ENCODE measurements at places on chromosomes 4 and X. TPM values are rescaled to one million over a fixed set of nuclear protein-coding genes. Genes with fewer than 3 reads are reported as not detected.
A peak's percentile ranks its signal among the peaks of the same experiment; 100 is the strongest.

The JCHAIN gene
- polyA plus RNA-seq: 0.87 TPM

The KLKB1 gene
- polyA plus RNA-seq: 2.0 TPM

The GRIPAP1 gene
- 72.1 TPM for polyA plus RNA-seq

The SPARCL1 gene
- 26.8 TPM for polyA plus RNA-seq

The ADH6 gene
- polyA plus RNA-seq: 34.3 TPM

The ZBTB33 gene
- polyA plus RNA-seq: 27.4 TPM

The NCAPG gene
- polyA plus RNA-seq: 26.3 TPM

The RNF128 gene
- 11.6 TPM for polyA plus RNA-seq

The AADAT gene
- polyA plus RNA-seq: 33.8 TPM

The CENPVL2 gene
- 0.25 TPM for polyA plus RNA-seq

DNA sequence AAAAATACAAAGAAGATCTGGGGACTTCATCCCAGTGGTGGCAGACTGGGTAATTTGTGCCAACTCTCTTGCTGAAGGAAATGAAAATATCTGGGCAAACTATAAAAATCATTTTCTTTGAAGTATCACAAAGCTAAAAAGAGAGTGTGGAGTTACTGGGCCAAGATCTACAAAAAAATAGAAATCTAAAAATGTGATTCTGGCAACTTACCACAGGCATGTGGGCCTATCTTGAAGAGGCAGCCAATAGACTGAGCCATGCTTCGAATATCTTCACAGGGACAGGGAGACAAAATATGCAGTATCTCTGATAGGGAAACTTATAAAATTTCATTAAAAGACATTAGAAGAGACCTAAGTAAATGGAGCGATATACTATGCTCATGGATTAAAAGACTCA is 168.8 kb downstream of the RCHY1 start:
- DNase-seq: no peak

GRCh38 chrX:1452516-1453394 is at the start of gene ASMTL:
TSS of gene ASMTL (minus strand) at chrX:1452909. CDS start at chrX:1452840, 69 bp downstream.
- DNase-seq: peak; percentile 97

DNA sequence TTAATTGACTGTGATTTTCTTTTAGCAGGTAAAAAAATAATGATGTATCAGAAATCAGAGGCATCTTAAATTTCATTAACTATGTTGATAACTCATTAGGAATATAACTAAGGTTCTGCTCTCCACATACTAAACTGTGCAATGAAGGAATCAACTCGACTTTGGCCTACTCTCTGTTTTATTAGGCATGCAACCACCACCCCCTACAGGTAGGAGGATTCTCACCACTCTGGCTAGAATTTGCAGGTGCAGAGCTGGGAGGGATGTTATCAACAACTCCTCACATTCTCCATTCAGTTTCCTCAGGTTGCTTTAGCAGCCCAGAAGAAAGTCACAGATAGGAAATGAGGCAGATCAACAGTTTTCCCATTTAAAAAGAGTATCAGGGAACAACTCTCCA is 160.1 kb downstream of the COX18 start:
- DNase-seq: no peak

- no peak for DNase-seq
These were observed 1.7 kb upstream of the LAS1L start for GRCh38 chrX:65536291-65536690.

DNA sequence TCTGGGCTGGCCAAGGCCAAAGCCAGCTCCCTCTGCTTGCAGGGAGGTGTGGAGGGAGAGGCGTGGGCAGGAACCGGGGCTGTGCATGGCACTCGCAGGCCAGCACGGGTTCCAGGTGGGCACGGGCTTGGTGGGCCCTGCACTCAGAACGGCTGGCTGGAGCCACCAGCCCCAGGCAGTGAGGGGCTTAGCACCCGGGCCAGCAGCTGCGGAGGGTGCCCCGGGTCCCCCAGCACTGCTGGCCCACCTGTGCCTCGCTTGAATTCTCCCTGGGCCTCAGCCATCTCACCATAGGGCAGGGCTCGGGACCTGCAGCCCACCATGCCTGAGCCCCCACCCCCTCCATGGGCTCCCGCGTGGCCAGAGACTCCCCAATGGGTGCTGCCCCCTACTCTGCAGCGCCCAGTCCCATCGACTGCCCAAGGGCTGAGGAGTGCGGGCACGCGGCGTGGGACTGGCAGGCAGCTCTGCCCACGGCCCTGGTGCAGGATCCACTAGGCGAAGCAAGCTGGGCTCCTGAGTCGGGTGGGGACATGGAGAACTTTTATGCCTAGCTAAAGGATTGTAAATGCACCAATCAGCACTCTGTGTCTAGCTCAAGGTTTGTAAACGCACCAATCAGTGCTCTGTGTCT is 193.9 kb downstream of the LARP7 start:
- DNase-seq: no peak

DNA sequence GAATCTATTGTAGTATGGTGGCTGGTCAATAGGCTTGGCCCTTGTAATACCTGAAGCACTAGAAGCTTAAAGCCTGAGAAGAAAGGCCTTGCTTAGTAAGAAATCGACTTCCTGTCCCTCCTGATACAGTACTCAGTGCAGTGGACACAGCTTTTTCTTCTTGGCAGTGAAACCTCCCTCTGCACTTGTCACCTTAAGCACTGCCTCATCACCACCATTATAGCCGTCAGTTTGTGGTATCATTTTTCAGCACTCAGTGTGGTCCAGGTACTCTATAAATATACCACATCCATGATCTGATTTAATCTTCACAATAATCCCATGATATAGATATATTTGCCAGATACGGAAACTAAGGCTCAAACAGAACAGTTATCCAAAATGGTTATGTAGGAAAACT is 75.2 kb downstream of the PALLD start:
- no peak for DNase-seq

DNA sequence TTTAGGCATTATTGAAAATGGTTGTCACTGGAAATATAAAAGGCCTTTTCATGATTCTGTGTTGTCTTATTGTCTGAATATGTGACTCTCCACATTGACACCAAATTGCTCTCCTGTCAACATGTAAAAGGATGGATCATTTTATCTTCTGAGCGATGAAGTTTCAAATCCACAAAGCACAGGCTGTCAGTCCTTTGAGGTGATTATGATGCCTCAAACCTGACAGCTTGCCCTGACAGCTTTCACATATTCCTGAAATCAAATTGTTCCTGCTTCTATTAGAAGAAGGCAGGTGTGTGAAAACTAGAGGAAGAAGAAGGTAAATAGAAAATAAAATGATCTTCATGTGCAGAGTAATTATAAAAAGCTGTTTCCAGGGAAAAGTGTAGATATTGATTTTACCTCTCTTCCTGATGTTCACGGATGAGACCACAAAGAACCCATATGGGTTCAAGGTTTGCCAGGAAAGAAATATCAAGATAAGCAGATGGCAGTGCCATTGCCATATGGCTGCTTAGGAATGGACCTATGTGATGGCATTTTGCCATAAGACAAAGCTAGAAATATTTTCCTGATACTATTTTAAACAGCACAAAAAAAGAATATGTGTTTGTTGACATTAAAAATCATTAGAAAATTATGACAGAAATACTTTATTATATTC is 1006.3 kb upstream of the AGA start:
- DNase-seq: no peak

DNA sequence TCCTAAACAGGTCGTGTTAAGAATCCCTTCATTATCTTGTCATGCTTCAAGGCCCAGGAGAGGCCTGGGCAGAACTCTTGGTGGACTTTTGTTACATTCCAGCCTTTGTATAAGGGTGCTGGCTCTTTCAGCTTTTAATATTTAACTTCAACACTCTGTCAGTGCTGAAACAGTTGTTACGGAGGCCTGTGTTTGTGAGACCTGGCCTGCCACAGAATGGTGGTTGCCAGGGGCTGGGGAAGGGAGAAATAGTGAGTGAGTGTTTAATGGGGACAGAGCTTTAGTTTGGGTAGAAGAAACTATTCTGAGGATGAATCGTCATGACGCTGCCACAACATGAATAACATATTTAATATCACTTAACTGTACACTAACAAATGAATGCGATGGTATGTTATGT is 1027.6 kb upstream of the PRKX start:
- DNase-seq: no peak

DNA sequence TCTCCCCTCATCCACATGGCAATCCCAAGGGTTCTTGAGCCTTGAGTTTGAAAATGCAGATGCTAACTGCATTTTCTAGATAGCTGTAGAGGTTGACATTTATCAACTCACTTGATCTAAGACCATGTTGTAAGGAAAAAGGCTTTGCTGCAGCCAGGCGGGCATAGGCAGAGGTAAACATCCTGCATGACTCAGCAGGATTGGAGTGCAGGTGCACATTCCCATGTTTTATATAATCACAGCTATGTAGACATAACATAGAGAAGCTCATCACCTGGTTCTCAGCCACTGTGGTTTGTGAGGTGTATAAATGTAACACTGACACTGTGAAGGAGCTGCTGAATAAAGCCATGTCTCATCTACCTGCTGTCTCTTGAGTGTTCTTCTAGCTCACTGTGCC is 62.3 kb upstream of the PDE5A start:
- DNase-seq: no peak

DNA sequence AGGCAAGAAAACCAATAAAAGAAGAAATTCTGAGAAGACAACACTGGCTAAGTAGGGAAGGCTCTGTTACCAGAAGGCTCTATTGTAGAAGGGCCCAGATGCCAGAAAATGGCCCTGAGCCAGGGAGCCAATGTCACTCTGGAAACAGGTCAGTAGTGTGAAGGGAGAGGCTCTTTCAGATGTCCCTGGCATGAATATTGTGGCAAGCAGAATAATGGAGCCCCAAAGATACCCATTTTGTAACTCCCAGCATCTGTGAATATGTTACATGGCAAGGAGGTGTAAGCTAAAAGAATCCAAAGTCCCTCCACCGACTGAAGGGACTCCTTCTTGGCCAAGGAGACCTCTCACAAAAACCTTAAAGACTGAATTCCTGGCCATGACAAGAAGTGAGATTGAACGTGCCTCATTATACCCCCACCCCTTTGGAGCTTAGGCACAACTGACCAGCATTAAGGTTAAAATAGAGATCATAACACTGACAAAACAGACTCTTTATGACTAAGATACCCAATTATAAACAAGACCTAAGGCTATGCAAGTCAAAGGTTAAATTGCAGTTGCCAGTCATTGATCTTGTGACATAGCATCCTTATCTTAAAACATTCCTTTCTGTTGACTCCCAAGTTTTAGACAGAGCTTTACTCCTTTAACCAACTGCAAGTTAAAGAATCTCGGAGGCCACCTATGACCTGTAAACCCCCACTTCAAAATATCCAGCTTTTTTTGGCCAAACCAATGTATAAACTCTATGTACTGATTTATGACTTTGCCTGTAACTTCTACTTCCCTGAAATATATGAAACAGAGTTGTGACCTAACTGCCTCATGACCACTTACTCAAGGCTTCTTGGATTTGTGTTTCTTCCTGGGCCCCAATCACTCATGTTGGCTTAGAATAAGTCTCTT is 42.2 kb upstream of the SMIM10 start:
- no peak for DNase-seq

DNA sequence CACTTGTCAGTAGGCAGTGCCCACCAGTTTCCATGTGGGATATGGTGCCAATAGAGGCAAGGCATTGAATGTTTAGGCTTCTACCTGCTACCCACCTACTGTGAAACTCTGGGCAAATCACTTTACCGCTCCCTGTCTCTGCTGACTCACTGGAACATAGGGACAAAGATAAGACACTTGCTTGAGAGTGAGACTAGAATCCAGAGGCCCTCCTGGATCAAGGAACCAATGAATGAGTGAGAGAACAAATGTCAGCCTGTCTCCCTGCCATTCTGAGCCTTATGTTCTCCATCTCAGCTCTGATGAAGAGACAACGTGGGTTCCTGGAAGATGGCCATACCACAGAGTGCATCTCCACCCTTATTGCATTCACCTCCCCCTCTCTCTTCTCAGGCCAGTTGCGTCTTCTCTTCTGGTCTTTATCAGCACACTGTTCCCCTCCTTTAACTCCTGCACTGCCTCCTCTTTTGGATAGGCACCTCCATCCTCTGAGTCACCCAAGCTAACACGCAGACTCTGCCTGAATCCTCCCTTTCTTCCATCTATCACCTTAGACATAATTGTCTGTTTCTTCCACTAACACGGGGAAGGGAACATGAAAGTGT is 15.4 kb upstream of the PRRG3 start:
- DNase-seq: no peak

DNA sequence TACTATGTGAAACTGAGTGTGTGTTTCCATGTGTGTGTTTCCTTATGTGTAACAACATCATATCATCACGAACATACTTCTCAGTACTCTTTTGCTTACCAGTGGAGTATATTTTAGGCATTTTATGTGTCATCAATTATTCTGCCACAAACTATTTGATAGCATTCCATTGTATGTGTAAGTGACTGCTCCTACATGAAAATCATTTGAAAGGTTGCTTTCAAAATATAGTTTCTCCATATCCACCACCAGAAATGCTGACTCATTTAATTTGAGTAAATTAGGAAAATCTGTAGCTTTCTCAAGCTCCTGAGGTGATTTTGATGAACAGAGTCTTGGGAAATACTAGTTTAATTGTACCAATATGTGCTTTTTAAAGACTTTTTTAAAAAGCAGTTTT is 376.2 kb downstream of the PCDH18 start:
- no peak for DNase-seq

GRCh38 chr4:123064390-123064789 is 142.0 kb upstream of the NUDT6 start:
- no peak for DNase-seq

GRCh38 chr4:2009651-2010233 is 968 bp upstream of the NELFA start:
- DNase-seq: no peak

GRCh38 chr4:183860731-183861130 is 44.4 kb upstream of the STOX2 start:
- no peak for DNase-seq

GRCh38 chr4:40216622-40217366 is 20.0 kb downstream of the RHOH start:
- no peak for DNase-seq

DNA sequence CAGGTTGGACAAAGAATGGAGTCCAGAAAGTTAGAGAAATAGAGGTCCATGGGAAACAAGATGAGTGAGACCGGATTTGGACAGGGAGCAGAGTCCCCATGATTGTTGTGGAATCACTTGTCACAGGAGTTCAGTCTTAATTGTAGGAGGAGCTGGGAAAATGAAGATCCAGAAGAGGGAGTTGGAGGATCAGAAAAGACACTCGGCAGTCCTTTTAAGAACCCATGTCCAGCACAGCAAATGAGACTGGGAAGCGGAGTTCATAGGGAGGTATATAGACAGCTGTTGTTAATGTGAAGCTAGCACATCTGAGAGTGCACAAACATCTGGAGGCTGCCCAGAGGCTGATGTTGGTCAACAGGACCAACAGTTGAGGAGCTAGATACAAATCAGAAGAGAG is 111.4 kb upstream of the RXFP1 start:
- no peak for DNase-seq

GRCh38 chrX:36986231-36986630 is 21.9 kb upstream of the FAM47C start:
- DNase-seq: no peak

DNA sequence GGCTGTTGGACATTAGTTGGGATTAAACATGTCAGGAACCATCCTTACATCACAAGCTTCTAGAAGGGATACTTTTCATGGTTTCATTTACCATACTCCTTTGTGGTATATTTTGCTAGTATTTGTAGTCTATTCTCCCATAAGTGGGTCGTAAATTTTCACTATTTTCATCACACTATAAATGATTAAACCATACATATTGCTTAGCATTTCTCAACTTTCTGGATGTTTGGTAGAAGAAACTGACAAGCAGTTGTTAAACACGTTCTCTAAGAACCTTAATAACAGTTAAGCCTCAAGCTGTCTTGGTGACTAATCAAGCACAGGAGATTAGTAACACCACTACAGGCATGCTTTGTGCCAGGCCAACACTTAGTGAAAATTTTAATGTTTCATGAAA is 375.5 kb downstream of the NAF1 start:
- DNase-seq: no peak

GRCh38 chrX:100447655-100448397 is 37.8 kb upstream of the PCDH19 start:
- peak; percentile 19 for DNase-seq

All from left renal cortex interstitium (tissue), 4 donors.